ENCODE measurements at places on chromosomes 1 and 21. TPM values are rescaled to one million over a fixed set of nuclear protein-coding genes. Genes with fewer than 3 reads are reported as not detected.

GRCh38 chr1:45205910-45206721 is at the start of gene ZSWIM5:
ZSWIM5 (minus strand) TSS chr1:45206605; CDS start chr1:45206350, 255 bp downstream.
- DNase-seq = peak; percentile 57

- no peak for DNase-seq
Measured at GRCh38 chr1:201610858-201611257, 71.9 kb downstream of the NAV1 start.

Gene IRF6
- polyA plus RNA-seq = 1.0 TPM

Gene OLFML2B
- polyA plus RNA-seq = not detected

GRCh38 chr1:22831729-22832413 is 121.2 kb downstream of the EPHB2 start:
- no peak for DNase-seq

- no peak for DNase-seq
Measured at GRCh38 chr1:10559386-10559785, 84.6 kb downstream of the PEX14 start.

Gene SGIP1
- not detected for polyA plus RNA-seq

DNA sequence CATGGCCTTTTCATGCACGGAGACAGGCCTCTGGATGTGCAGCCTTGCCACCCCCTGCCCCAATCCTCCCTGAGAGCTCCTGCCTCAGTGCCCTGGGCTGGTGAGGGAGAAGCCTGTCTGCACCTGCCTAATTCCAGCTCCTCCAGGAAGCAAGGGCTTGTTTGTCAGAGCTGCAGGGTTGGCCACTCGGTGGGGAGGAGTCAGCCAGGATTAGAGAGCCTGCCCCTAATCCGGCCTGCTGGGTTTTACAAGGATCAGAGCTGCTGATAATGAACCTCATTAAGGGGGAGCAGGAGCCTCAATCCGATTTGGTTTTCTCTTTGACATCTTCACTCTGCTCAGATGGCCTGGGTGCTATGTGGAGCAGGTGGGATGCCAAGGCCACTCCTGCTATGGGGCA is 31.9 kb upstream of the LHX4 start:
- DNase-seq = no peak

Gene S100A12
- not detected for polyA plus RNA-seq

- DNase-seq = peak; percentile 52
Measured at GRCh38 chr1:43073490-43074230, 98.4 kb downstream of the EBNA1BP2 start.

- no peak for DNase-seq
Measured at GRCh38 chr1:24503059-24503751, 569 bp downstream of the RCAN3 start.

GRCh38 chr1:25532970-25533369 is 10.4 kb upstream of the LDLRAP1 start:
- no peak for DNase-seq

Gene USH2A
- polyA plus RNA-seq = not detected

- DNase-seq = no peak
Measured at GRCh38 chr1:23497777-23498439, 13.9 kb upstream of the ASAP3 start.

- no peak for DNase-seq
Measured at GRCh38 chr1:159554261-159554660, 18.5 kb upstream of the OR10J5 start.

- no peak for DNase-seq
Measured at GRCh38 chr1:119737040-119737682, 25.4 kb downstream of the PHGDH start.

GRCh38 chr1:155691992-155692528 is 3.2 kb downstream of the DAP3 start:
- DNase-seq = no peak

GRCh38 chr1:160163615-160164014 is 12.2 kb downstream of the ATP1A4 start:
- DNase-seq = no peak

Gene FALEC
- not detected for polyA plus RNA-seq

GRCh38 chr1:92043621-92044020 is 13.8 kb downstream of the EPHX4 start:
- DNase-seq = no peak

DNA sequence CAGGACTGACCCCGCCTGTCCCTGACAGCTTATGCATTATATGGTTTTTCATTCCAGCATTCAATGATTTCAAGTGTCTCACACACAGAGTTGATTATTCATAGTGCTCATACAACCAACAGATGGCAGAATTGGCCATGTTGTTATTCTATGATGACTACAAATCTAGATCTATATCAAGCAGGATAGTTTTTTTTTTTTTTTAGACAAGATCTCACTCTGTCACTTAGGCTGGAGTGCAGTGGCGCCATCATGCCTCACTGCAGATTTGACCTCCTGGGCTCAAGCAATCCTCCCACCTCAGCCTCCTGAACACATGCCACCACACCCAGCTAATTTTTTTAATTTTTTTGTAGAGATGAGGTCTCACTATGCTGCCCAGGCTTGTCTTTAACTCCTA is 40.1 kb upstream of the LRRC8D start:
- no peak for DNase-seq

Gene WNT2B
- polyA plus RNA-seq = 0.09 TPM

DNA sequence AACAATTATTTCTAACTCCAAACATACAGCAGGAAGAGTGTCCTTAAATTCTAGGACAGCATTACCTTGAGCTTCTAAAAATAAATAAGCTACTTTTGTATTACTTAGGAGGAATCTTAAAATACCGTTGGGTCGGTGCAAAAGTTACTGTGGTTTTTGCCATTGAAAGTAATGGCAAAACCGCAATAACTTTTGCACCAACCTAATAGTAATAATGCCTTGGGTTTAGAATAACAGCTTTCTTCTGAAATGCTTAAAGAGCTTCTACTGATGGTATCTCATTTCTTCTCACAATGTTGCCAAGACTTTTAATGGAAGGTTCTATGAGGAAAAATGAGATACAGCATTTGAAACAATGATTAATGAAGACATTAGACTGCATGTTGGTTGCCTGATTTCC is 179.9 kb downstream of the SEC16B start:
- DNase-seq = no peak

- DNase-seq = no peak
Measured at GRCh38 chr1:195345149-195345548, 1263.1 kb downstream of the KCNT2 start.
